Muscle of arm (tissue), 14 donors: ENCODE measurements at places on chromosomes 13 and 19.

DNA sequence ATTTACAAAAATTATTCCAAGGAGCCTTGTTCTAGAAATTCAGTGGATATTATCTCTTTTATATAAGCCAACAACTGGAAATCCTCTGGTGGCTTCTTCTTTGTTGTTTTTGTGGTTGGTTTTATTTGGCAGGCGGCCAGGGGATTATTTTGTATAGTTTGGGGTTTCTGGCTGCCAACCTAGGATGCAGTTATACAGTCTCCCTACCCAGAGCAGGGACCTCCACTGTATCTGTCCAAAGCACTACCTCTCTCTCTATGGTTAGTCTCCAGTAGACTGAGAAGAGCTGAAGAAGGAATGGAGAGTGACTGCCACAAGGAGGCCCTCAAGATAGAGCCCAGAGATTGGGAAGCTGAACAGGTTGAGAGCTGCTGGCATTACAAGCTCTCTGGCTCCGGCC is 80.2 kb downstream of the ZAR1L start:
- no peak for DNase-seq

- DNase-seq, result no peak
Measured at GRCh38 chr19:23817519-23817918, 58.8 kb upstream of the ZNF681 start.

DNA sequence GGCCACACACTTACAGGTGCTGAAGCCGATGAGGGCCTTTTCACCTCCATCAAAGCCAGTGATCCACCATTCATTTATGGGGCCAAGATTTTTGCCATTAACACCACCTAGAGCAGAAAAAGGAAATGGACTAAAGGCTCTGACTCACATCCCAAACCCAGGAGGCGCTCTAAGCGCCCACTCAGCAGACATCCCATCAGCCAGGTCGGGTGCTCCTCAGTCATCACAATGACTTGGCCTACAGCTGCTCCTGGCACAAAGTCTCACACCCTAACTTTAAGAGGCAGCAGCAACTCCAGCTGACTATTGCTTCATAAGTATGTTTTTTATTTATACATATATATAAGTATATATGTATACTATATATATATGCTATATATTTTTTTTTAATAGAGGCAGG is 36.1 kb upstream of the EIF3G start:
- DNase-seq, result no peak

DNA sequence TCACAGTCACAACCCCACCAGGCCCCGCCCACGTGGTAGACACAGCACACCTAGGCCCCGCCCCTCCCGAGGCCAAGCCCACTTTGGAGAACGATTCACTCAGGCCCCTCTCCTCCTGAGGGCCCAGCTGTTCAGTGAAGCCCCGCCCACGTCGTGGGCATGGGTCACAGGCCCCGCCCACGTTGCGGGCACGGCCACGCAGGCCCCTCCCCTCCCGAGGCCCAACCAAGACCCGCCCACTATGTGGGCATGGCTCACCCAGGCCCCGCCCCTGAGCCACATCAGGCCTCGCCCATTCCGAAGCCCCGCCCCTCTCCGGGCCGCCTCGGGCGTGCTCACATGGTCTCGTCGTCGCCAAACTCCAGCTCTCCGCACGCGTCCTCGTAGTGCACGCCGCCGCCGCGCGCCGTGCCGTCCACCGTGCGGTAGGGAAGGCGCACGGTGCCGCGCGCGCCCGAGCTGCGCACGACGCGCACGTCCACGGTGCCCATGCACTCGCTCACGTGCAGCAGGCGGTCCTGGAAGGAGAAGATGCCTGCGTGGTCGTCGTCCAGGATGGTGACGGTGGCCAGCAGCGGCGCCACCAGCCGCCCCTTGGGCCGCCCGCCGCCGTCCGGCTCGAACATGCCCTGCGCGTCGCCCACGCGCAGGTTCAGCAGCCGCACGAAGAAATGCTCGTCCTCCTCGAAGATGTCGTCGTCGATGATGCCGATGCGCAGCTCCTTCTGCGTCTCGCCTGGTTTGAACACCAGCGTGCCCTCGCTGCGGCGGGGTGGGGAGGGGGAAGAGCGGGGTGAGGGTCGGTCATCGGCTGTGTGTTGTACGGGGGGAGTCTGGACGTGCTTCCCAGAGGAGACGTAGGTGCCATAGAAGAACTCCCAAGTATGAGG is 24.0 kb downstream of the SLC8A2 start:
- DNase-seq, result no peak

DNA sequence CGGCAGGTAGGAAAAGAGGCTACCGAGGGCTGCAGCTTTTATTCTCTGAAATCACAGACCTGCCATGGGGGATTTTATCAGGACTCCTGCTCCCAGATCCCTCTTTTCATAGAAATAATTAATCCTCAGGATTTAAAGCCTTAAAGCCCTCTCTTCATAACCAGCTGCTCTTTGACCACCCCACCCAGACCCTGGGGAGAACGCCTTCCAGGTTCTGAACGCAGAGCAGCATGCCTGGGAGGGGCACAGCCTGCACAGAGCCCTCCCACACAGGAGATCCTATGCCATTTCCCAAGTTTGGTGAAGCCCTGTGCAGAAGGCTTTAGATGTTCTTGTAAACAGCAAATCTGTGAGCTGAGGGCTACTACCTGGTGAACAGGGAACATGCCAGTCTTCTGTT is 91.1 kb downstream of the STOML3 start:
- no peak for DNase-seq
